Thymus (tissue), 14 donors: ENCODE measurements at places on chromosomes 1 and 21. TPM values are rescaled to one million over a fixed set of nuclear protein-coding genes. Genes with fewer than 3 reads are reported as not detected.

The CYP4X1 gene
- total RNA-seq, result 0.38 TPM

The DNAJC28 gene
- 1.2 TPM for total RNA-seq

The PLEKHO1 gene
- 74.8 TPM for total RNA-seq

The PCAT6 gene
- 0.19 TPM for total RNA-seq

The VAV3 gene
- 15.8 TPM for total RNA-seq

The PER3 gene
- 1.5 TPM for total RNA-seq

The KIF2C gene
- total RNA-seq, result 42.1 TPM

The C1QA gene
- total RNA-seq, result 153 TPM

The VSIG8 gene
- total RNA-seq, result 0.24 TPM

The RRP1 gene
- 11.1 TPM for total RNA-seq

The TBX15 gene
- 0.19 TPM for total RNA-seq

The FCER1A gene
- 1.0 TPM for total RNA-seq

The CHD5 gene
- 0.28 TPM for total RNA-seq

The KDF1 gene
- total RNA-seq, result 2.5 TPM

The SDC3 gene
- total RNA-seq, result 3.8 TPM

The HPCA gene
- 0.24 TPM for total RNA-seq

The RGL1 gene
- 9.1 TPM for total RNA-seq

The LCE2A gene
- total RNA-seq, result not detected

The NID1 gene
- total RNA-seq, result 4.6 TPM

The SLAMF9 gene
- total RNA-seq, result 0.09 TPM

The OVAAL gene
- total RNA-seq, result 0.05 TPM

The FMN2 gene
- total RNA-seq, result 0.24 TPM

The TFF2 gene
- total RNA-seq, result not detected

The SH2D2A gene
- total RNA-seq, result 17.9 TPM

The UTS2 gene
- total RNA-seq, result 1.1 TPM

The SERPINC1 gene
- 0.14 TPM for total RNA-seq

The CAPN8 gene
- total RNA-seq, result 0.38 TPM

The LAMC1 gene
- 20.5 TPM for total RNA-seq

The LIN28A gene
- under 0.01 TPM for total RNA-seq

The CELA3B gene
- total RNA-seq, result 0.09 TPM

The WNT9A gene
- 0.24 TPM for total RNA-seq

The ARMH1 gene
- 47.7 TPM for total RNA-seq

The TAS1R1 gene
- total RNA-seq, result not detected

The DMRTA2 gene
- total RNA-seq, result 0.14 TPM

The OXCT2 gene
- total RNA-seq, result 2.6 TPM

The ETV3L gene
- 0.14 TPM for total RNA-seq

The RAP1GAP gene
- 3.5 TPM for total RNA-seq

The CLEC20A gene
- 0.28 TPM for total RNA-seq

The HAPLN2 gene
- 0.09 TPM for total RNA-seq

The CRP gene
- total RNA-seq, result 0.05 TPM

The SGIP1 gene
- 0.57 TPM for total RNA-seq

The LCE1F gene
- total RNA-seq, result not detected

The SFN gene
- 16.7 TPM for total RNA-seq
